ENCODE measurements at places on chromosomes 6 and 20.

GRCh38 chr6:163572612-163573011 lies 158.1 kb downstream of the QKI start:
- no peak for DNase-seq

DNA sequence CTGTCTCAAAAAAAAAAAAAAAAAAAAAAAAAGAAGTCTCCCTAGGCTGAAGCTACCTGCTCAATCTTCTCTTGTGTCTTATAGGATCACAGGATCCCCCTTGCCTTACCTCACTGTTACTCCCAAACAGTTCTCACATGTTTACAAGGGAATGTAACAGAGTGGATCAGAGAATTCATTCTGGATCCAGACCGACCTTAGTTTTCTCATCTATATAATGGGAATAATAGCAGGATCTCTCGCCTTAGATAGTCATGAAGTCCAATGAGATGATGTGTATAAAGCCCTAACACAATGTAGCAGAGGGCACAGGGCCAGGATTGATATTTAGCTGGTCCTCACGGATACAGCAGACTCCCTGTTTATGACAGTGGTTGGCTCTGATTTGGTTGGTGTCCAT lies 2.3 kb upstream of the FAM110A start:
- no peak for DNase-seq

DNA sequence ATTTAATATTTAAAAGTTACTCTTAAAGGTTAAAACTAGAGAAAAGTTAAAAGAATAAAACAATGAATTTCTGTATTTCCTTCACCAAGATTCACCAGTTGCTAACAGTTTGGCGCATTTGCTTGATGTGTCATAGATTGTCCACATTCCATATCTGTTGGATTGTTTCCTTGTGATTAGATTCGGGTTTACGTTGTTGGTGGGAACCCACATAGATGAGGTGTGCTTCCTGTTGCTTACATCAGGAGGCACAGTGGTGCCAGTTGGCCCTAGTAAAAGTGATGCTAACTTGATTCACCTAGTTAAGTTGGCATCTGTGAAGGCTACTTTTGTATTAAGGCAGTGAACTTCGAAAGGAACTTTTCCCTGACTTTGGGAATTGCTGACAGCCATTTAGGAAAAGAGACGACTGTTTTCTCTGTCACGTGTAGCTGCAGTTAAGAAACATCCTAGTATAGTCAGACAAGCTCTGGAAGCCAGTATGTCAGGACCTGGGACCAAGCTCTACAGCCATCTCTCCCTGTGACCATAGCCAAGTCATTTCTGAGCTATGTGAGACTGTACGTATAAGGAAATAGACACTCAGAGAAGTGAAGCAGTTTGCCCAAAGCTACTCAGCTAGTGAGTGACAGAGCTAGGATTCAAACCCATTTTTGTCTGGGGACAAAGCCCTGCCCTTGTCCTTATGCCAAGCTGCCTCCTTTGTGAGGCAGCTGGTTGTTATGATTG lies 49.0 kb downstream of the PPARD start:
- no peak for DNase-seq

GRCh38 chr6:105274678-105275077 lies 94.9 kb upstream of the POPDC3 start:
- DNase-seq: no peak

Data from uterus (tissue), 4 donors.